Activated CD8-positive, alpha-beta memory T cell treated with anti-CD3 and anti-CD28 coated beads for 48 hours (primary cell): ENCODE measurements at places on chromosomes 12 and 14.

- no peak for DNase-seq
These were observed 100.2 kb downstream of the RIMBP2 start for GRCh38 chr12:130615861-130616345.

DNA sequence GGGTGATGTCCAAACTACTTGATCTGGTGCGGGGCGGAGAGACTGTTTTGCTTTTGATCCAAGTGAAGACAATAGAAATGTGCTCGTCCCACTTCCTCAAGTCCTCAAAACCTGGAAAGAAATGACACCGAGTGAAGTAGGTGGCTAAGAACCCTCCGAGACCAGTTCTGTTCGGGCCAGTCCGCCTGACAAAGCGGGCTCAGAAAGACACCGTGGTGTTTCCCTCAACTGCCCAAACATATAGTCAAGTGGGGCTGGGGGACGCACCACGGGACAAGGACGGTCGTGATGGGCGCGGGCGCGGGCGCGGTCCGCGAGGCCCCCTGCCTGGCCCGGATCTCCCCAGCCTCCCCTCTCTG, 1.6 kb downstream of the PHLDA1 start:
- no peak for DNase-seq

DNA sequence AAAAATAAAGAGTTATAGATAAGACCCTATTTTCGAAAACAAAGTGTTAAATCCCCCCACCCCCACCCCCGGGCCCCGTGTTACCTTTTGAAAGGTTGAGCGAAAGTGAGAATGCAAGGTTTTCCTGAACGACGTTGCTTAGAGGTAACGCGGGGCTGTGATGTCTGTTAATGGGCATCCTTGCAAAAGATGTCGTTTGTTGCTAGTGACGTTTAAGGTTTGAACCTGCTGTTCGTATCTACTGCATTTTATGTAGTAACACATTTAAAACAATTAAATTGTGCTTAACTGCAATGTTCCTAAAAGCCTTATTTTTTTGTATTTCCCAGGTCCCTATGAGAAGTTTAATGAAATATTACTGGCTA, 1.2 kb downstream of the CPSF6 start:
- no peak for DNase-seq

DNA sequence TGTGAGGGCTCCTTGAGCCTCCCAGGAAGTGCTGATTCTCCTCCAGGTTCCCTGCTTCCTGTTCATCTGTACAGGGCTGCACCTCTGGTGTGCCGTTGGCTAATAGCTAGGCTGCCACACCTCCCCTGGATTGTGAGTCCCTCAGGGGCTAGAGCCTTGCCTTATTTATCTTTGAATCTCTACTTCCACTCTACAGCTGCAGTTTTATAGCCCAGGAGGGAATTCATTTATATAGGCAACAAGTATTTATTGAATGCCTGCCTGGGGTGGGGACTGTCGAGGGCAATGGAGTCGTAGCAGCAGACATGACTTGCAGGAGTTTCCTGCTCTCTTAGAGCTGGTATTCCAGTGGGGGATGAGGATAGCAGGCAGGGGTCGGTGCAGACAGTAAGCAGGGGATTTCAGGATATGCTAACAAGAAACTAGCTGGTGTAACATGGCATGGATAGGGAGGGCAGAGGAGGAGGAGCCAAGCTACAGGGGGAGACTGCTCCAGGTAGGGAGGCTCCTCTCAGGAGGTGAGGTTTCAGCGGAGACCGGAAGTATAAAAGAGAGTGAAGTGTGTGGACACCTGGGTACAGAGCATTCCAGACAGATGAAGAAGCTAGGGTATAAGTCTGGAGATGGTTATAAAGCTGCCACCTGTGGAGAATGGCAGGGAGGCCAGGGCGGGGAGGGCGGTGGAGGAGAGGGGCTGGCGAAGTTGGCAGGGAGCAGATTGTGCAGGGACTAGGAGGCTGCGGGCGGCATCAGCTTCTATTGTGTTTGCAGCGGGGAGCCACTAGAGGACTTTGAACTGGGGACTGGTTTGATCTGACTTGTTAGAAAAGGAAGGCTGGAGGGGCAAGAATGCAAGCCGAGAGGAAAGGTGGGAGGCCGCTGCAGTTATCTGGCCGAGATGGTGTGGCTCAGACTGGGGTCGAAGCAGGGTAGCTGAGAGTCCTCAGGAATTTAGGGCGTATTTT, 17.2 kb downstream of the USP30 start:
- no peak for DNase-seq
